Muscle of arm (tissue), 14 donors: ENCODE measurements at places on chromosomes 5 and 9. TPM values are rescaled to one million over a fixed set of nuclear protein-coding genes. Genes with fewer than 3 reads are reported as not detected.

Gene ITGA2
- polyA plus RNA-seq: 11.8 TPM

Gene IL7R
- polyA plus RNA-seq: 3.2 TPM

Gene HAVCR2
- polyA plus RNA-seq: 1.2 TPM

Gene ECM2
- polyA plus RNA-seq: 24.3 TPM

DNA sequence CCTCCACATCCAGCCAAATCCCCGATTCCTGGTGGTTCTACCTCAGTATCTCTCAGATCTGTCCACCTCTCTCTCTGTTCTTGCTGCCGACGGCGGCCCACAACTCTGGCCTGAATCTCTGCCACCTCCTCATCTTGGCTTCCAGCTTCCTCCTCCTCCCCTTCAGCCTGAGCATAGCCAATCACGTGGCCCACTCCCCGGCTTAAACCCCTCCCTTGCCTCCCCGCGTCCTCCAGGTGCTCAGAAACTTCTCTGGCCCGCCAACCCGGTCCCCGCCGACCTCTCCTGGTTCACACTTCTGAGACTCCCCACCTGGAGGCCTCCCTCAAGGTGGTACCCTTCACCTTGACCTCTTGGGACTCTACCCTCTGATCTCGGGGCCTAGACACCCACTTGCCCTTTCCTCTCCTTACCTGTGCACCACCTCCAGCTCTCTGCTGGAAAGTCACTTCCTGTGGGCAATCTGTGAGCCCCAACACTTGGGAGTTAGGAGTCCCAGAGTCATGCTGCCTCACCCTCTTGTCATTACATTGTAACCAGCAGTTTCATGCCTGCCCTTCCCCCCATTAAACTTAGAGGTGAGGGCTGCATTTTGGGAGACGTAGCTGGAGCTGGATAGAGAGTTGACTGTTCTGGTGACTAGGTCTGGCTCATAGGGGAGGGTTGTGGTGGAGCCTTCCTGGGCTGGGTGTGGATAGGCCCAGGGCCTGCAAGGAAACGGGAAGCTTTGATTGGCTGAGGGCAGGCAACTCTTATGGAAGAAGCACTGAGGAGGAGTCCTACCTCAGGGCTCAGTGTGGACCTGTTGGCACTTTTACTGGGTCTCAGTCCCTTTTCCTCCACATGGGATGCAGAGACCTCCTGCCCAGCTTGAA, 4.5 kb upstream of the SET start:
- DNase-seq: peak; percentile 85

DNA sequence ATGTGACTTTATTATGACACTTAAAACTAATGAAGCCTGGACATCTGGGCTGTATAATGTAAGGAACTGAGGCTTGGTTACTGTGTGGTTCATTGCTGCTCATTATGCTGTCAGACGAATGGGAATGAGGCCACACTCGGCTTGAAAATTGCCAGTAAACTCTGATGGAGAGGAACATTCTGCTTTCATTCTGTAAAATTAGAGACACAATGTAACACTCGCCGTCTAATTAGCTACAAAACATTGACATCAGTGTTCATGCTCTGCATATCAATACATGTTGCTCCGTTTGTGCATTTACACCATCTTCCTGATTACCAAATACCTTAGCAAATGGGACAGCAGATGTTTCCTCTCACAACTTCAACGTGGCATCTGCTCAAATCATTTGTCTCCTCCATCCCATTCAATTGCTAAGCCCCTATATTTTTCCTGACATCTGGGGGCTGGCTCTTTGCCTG, 133.0 kb downstream of the SLC28A3 start:
- peak; percentile 21 for DNase-seq

DNA sequence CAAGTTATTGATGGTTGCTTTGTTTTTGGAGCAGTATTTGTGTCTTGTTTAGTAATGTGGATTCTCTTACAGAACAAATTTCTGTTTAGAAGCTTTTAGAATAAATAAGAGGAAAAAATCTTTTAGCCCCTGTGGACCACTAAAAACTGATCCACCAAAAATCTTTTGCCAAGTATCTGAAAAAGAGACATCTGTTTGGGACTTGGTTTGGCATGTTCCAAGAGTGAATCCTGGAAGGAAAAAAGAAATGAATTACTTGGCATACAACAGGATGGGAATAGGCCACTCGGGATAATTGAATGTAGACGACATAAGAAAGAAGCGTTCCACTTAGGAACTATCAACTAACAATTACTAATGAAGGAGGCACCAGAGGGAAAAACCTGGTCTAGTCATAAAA, 1350.1 kb upstream of the C9orf72 start:
- DNase-seq: peak; percentile 65

GRCh38 chr9:784202-784601, 57.3 kb upstream of the DMRT1 start:
- no peak for DNase-seq

DNA sequence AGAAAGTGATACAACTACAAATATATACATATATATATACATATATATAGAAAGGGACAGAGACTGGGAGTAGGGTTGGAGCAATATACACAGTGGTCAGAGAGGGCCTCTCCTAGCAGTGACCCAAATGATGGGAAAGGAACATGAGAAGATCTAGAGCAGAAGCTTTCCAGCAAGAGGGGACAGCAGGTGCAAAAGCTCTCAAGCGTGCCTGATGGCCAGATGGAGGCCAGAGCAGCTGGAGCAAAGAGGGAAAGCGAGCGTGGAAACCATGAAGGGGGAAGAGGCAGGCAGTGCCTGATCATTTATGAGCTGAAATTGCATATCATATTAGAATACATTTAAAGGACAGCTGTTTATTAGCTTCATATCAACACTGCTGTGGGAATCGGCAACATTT, 7.6 kb upstream of the GRPEL2 start:
- DNase-seq: no peak

DNA sequence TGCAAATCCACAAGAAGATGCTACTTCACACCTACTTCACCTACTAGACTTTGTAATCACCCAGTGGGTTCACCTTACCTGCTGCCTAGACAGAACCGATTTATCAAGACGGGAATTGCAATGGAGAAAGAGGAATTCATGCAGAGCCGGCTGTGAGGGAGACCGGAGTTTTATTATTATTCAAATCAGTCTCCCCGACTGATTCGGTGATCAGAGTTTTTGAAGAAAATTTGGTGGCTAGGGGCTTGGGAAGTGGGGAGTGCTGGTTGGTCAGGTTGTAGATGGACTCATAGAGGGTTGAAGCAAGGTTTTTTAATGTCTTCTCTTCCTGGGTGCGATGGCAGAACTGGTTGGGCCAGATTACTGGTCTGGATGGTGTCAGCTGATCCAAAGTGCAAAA, 23.4 kb downstream of the SFXN1 start:
- no peak for DNase-seq
